Progenitor cell of endocrine pancreas (in vitro differentiated cells): ENCODE measurements at places on chromosomes 1 and 21.

GRCh38 chr1:198892065-198892464 is 253.2 kb downstream of the PTPRC start:
- no peak for DNase-seq

- no peak for DNase-seq
Measured at GRCh38 chr1:205929496-205930194, 13.6 kb downstream of the SLC26A9 start.

- no peak for DNase-seq
Measured at GRCh38 chr1:228958121-228958520, 222.8 kb downstream of the RHOU start.

DNA sequence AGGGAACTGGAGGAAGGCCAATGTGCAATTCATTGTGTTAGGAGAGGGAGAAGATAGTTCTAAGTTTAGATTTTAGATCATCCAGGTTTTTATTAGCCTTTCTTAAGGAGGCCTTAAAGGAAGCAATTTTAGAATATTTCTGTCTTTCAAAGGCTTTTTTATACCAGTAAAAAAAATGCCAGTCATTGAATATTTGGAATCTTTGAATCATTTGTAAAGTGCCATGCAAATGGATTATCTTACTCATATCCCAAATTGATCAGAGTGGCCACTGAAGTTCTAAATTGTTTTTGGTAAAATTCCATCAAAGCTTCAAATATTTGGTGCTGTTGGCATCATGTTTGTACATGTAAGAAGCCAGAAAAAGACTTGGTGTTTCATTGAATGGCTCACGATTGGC is 244.8 kb downstream of the RPS6KC1 start:
- no peak for DNase-seq

DNA sequence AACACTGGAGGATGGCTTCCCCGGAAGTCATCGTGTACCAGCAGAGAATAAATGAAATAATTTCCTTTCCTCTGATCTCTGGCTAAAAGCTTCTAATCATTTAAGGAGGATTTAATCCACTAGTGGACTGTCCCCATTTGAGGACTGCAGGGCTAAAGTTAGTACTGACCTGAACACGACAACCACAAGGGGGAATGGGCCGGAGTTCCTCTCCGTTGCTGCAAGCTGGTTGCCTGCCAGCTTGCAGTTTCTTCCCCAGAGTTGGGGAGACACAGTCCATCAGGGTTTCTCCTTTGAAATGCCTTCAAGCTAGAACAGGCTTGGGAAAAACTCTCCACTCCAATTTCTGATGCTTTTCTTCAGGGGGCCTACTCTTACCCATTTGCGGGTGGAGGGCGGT is 35.5 kb upstream of the NPL start:
- no peak for DNase-seq

GRCh38 chr1:244601336-244601735 is 51.6 kb upstream of the DESI2 start:
- no peak for DNase-seq

- DNase-seq: no peak
Measured at GRCh38 chr1:98947071-98947470, 57.6 kb downstream of the PLPPR5 start.
